ENCODE measurements at places on chromosomes 2 and 18. TPM values are rescaled to one million over a fixed set of nuclear protein-coding genes. Genes with fewer than 3 reads are reported as not detected.
A peak's percentile ranks its signal among the peaks of the same experiment; 100 is the strongest.

DNA sequence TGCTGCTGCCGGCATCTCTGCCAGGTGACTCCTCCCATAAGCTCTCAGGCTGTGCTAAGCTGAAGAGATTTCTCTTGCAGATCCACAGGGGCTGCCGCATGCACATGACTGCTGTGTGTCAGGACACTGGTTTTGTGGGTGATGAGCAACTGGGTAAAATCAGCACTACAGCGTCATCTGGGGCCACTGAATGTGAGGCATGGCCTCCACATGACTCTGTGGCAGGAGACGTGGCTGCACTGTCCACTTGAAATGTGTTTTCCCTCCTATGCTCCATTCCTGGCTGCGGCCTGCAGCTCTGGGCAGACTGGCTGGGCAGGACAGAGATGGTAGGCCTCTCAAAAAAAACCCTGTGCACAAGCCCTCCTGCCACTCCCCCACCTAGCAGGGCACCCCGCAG, 63.6 kb downstream of the MARCO start:
- H3K4me1 ChIP-seq = no peaks in the 10 kb centered on the region
- no peak overlapping the region for H3K27ac ChIP-seq
- no peak overlapping the region for H3K4me3 ChIP-seq
- no peaks in the 10 kb centered on the region for H3K36me3 ChIP-seq

GRCh38 chr2:38745267-38745666, 5.9 kb downstream of the SRSF7 start:
- no peaks in the 10 kb centered on the region for H3K27me3 ChIP-seq
- DNase-seq = no peak
- H3K4me1 ChIP-seq = peaks cover 60% of the 10 kb centered on the region
- H3K36me3 ChIP-seq = peaks cover 89% of the 10 kb centered on the region

DNA sequence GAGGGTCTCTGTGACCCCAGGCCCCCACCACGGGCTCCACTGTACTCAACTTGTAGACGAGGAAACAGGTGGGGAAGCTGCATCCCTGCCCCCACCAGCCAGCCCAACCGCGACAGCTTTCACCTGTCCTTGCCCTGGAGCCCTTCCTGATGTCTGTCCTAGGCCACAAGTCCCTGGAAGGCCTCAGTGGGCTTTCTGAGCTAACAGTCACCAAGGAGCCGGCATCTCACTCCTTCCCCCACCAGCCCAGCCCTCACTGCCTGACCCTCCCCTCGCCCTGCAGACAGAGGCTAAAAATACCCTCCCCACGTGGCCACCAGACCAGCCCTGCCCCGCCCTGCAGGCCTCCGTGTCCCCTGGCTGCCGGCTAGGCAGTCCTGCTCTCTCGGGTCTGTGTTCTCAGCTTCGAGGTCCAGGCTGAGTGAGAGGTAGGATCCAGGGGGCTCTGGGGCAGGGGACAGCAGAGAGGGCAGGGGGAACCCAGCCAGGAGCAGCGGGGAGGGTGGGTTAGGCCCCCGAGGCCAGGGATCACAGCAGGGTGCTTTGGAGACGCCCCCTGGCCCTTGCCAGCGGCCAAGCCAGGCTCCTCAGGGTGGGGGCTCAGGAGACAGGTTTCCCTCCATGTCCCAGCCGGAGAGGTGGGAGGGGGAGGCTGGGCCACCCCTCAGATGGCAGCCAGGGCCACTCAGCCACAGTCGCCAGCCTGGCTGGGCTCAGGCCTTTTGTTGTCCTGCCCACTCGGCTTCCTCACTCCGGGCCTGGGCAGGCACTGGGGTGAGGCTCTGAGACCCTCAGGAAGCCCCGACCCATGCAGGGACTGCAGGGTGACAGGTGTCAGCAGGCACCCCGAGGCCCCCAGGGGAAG, at the start of gene KLHL30:
Gene KLHL30, plus strand, starts transcription at position 338 of the 865 bp plus-strand sequence. CDS start 2,087 bp downstream, outside the sequence.
- H3K27me3 ChIP-seq = no peaks in the 10 kb centered on the region
- H3K4me3 ChIP-seq = peak within 1 kb of the TSS; percentile 27
- H3K27ac ChIP-seq = no peak within 1 kb of the TSS
- H3K4me1 ChIP-seq = peaks cover 19% of the 10 kb centered on the region

ATP6V1C2 gene
- 1.7 TPM for total RNA-seq

DNA sequence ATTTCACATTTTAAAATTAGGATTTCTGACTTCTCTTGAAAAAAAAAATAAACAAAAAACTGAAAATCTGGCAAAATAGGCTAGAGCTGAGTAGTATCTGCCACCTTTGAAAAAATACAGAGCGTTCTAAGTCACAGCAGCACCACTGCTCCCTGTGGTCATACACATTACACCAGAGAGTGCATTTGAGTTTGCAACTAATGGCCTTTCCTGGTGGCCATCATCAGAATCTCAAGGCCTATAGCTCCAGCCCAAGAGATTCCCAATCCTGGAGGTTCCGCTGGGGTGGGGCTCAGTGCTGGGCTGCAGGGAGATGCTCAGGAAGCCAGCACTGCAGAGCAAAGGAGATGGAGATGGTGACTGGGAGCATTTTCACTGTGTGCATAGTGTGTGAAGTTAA, 17.5 kb downstream of the SMYD1 start:
- no peak for DNase-seq
- H3K27ac ChIP-seq = no peak overlapping the region
- H3K4me1 ChIP-seq = no peaks in the 10 kb centered on the region
- H3K27me3 ChIP-seq = no peaks in the 10 kb centered on the region

GRCh38 chr18:14189858-14190257, 57.6 kb upstream of the ZNF519 start:
- no peak for DNase-seq
- no peaks in the 10 kb centered on the region for H3K4me1 ChIP-seq
- no peaks in the 10 kb centered on the region for H3K27me3 ChIP-seq
- H3K27ac ChIP-seq = no peak overlapping the region
- H3K4me3 ChIP-seq = no peak overlapping the region

- peaks cover 6% of the 10 kb centered on the region for H3K4me1 ChIP-seq
- peak; percentile 15 for DNase-seq
- H3K27me3 ChIP-seq = no peaks in the 10 kb centered on the region
- H3K4me3 ChIP-seq = no peak overlapping the region
Observed at GRCh38 chr2:8629402-8629801, 52.5 kb upstream of the ID2 start.

- no peak overlapping the region for H3K27ac ChIP-seq
- no peaks in the 10 kb centered on the region for H3K27me3 ChIP-seq
- H3K4me1 ChIP-seq = no peaks in the 10 kb centered on the region
- H3K4me3 ChIP-seq = no peak overlapping the region
- no peaks in the 10 kb centered on the region for H3K36me3 ChIP-seq
Observed at GRCh38 chr2:192669505-192670091, 474.9 kb upstream of the TMEFF2 start.

GRCh38 chr2:200757399-200757798, 54.3 kb upstream of the BZW1 start:
- H3K27ac ChIP-seq = no peak overlapping the region
- no peak for DNase-seq
- no peaks in the 10 kb centered on the region for H3K36me3 ChIP-seq

GRCh38 chr18:78730546-78730945, 249.1 kb upstream of the SALL3 start:
- no peak for DNase-seq
- no peaks in the 10 kb centered on the region for H3K36me3 ChIP-seq
- no peak overlapping the region for H3K4me3 ChIP-seq

DNA sequence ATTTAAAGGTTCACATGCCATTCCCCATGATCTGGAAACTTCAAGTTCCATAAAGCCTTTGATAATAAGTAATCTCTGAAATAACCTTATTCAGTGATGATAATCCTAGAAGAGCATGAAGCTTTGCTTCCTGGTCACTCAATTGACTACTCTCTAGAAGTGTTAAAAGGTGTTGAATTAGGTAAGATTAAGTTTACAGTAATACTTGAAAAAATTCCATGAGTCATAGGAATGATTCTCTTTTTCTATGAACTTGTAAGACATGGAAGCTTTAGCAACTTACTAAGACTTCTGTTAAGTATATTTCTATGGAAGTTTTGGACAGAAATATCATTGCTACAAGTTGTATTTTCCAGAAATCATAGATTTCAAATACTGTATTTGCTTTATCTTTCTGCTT, 100.6 kb downstream of the MYO1B start:
- no peak overlapping the region for H3K27ac ChIP-seq
- no peak overlapping the region for H3K4me3 ChIP-seq
- DNase-seq = no peak
- H3K36me3 ChIP-seq = no peaks in the 10 kb centered on the region

- H3K27ac ChIP-seq = no peak overlapping the region
- no peaks in the 10 kb centered on the region for H3K4me1 ChIP-seq
- H3K4me3 ChIP-seq = no peak overlapping the region
- no peaks in the 10 kb centered on the region for H3K27me3 ChIP-seq
- peaks cover 70% of the 10 kb centered on the region for H3K36me3 ChIP-seq
Observed at GRCh38 chr18:79334496-79335233, 61.1 kb upstream of the NFATC1 start.

DSC3 gene
- total RNA-seq = 0.24 TPM

DNA sequence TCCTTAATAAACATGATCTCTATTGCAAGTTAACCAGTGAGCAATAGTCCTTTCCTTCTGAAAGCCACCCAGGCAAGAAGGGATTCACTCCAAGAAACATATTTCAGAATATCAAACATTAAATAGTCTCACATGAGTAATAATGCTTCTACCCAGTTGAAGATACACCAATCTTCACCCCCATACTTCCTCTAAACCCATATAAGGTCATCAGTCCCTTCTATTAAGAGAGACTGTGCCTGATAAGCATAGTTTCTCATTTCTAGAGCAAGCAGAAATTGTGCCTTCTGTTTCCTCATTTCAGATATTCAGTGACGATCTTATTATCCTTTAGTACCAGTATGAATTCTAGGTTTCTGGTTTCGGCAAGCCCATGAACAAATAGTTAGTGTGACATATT, 64.6 kb downstream of the DSEL start:
- no peaks in the 10 kb centered on the region for H3K27me3 ChIP-seq
- H3K4me1 ChIP-seq = no peaks in the 10 kb centered on the region

KCNE4 gene
- total RNA-seq = 1.2 TPM

GRCh38 chr2:74426181-74426758, 4.7 kb downstream of the WDR54 start:
- no peak overlapping the region for H3K27ac ChIP-seq
- no peaks in the 10 kb centered on the region for H3K27me3 ChIP-seq
- H3K4me3 ChIP-seq = no peak overlapping the region
- H3K36me3 ChIP-seq = peaks cover 55% of the 10 kb centered on the region
- H3K4me1 ChIP-seq = peaks cover 7% of the 10 kb centered on the region

DNA sequence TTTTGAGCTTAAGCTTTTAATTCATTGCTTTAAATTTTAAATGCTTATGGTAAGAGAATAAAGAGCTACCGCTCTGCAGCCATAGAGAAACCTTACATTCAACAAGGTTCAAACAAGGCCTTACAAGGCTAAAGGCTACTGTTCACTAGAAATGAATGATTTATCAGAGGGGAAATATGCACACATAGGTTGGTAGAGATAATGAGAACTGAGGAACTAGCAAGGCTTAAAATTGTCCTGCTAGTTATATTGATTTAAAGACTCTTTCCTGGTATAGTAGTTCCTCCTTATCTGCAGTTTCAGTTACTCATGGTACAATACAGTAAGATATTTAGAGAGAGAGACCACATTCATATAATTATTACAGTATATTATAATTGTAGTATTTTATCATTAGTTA, 193.4 kb downstream of the WDR7 start:
- no peaks in the 10 kb centered on the region for H3K27me3 ChIP-seq
- H3K27ac ChIP-seq = no peak overlapping the region
- H3K4me1 ChIP-seq = no peaks in the 10 kb centered on the region
- H3K36me3 ChIP-seq = no peaks in the 10 kb centered on the region
- H3K4me3 ChIP-seq = no peak overlapping the region
- no peak for DNase-seq

SKOR2 gene
- total RNA-seq = not detected

- no peak for DNase-seq
- no peak overlapping the region for H3K4me3 ChIP-seq
- H3K27me3 ChIP-seq = no peaks in the 10 kb centered on the region
- no peak overlapping the region for H3K27ac ChIP-seq
- no peaks in the 10 kb centered on the region for H3K36me3 ChIP-seq
Observed at GRCh38 chr2:196330645-196331044, 159.3 kb upstream of the STK17B start.

- H3K36me3 ChIP-seq = peaks cover 29% of the 10 kb centered on the region
- peak; percentile 89 for DNase-seq
- H3K27ac ChIP-seq = peak overlapping the region; percentile 98
- peak overlapping the region; percentile 71 for H3K4me3 ChIP-seq
Observed at GRCh38 chr18:12308386-12309100, 502 bp downstream of the TUBB6 start.

DNA sequence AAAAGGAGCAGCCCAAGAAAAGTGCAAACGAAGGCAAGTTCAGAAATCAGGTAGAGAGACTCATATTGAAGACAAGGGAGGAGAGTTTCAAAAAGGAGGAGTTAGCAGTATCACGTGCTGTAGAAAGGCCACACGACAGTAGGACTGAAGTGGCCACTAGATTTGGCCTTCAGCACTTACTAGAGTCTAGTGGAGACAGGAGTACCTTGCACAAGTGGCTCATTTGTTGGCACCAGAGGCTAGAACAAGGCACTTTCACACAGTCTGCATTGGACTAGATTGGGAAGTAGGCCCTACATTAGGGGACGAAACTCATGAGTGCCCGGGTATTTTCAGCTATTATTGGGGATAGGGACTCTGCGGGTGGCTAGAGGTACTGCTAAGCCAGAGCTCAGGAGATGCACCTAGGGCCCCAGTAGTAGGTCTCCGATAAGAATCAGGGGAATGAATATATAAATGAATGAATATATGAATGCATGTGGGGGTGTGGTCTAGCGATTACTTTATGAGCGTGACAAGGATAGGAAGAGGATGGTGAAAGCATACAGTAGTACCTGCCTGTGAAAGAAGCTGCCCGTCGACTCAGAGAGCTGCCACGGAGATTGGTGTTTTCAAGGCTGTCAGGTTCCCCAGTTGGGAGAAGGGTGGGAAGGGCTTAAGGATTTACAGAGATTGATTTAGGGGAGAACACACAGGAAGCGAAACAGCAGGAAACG, 1.4 kb upstream of the NCOA1 start:
- peak overlapping the region; percentile 81 for H3K4me3 ChIP-seq
- no peak for DNase-seq
- peaks cover 33% of the 10 kb centered on the region for H3K4me1 ChIP-seq
- no peaks in the 10 kb centered on the region for H3K27me3 ChIP-seq
- H3K36me3 ChIP-seq = no peaks in the 10 kb centered on the region

RAPGEF4 gene
- total RNA-seq = 14.6 TPM

EMX1 gene
- total RNA-seq = not detected

- H3K4me1 ChIP-seq = no peaks in the 10 kb centered on the region
- no peaks in the 10 kb centered on the region for H3K27me3 ChIP-seq
- H3K36me3 ChIP-seq = no peaks in the 10 kb centered on the region
- DNase-seq = no peak
- no peak overlapping the region for H3K4me3 ChIP-seq
Observed at GRCh38 chr18:23595591-23595990, 9.3 kb upstream of the NPC1 start.

MFSD2B gene
- 0.38 TPM for total RNA-seq

DNA sequence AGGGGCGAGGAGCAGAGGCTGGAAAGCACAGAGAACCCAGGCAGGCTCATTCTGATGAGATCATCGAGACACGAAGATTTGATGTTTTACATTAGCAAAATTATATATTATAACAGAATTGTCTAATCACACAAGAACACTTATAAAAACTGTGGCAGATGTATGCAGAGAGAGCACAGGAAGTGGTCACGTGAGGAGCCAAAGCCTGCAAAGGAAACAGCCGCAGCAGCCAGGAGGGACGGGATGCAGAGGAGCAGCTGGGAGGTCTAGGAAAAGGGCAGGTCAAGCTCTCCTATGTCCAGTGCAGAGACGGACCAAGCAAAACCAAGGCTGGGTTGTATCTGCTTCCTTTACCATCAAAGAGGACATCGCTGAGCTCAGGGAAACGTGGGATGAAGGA, 355.1 kb upstream of the MYT1L start:
- H3K27me3 ChIP-seq = no peaks in the 10 kb centered on the region
- H3K36me3 ChIP-seq = no peaks in the 10 kb centered on the region
- H3K4me3 ChIP-seq = no peak overlapping the region
- H3K27ac ChIP-seq = no peak overlapping the region
